ENCODE measurements at places on chromosomes 4 and X.
A peak's percentile ranks its signal among the peaks of the same experiment; 100 is the strongest.

DNA sequence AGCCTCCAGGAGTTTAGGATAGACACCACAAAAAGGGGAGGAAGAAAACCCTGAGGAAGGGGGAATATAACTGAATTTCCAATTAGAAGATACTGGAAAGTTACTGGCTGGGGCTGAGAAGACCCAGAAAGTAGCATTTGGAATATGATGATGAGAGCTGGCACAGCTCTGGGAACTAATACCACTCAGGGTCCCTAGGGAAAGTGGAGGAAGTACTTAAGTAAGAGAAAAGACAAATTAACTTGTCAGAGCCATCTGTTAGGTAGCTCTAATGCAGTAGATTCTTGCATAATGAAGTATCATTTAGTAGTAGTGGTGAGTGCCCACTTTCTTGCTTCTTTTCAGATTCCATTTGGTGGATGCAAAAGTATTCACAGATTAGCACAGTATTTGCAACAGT, 90.8 kb upstream of the TSPAN5 start:
- DNase-seq, result no peak

- DNase-seq, result no peak
These were observed 81.5 kb downstream of the FAM193A start for GRCh38 chr4:2617955-2618354.

- DNase-seq, result no peak
These were observed 32.7 kb downstream of the F9 start for GRCh38 chrX:139563251-139563650.

GRCh38 chr4:40180356-40180755, 16.5 kb upstream of the RHOH start:
- peak; percentile 21 for DNase-seq

DNA sequence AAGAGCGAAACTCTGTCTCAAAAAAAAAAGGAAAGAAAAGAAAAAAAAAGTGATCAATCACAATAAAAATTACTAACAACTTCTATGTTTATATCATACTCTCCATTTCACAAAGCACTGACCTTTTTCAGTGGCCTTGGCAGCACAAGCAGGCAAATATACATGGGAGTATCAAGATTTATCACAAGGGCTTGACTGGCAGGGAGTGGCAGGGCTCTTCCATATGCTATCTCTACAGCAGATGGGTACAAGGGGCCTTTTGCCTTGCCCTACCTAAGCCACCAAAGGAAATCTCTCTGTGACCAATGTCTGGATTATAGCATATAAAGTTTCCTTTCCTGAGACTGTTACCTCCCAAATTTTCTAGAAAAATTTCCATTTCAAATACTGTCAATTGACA, 24.4 kb downstream of the TSPAN5 start:
- DNase-seq, result no peak

- DNase-seq, result no peak
These were observed 240.1 kb upstream of the ANKRD50 start for GRCh38 chr4:124952601-124953000.

GRCh38 chr4:187550256-187550950, 445.2 kb upstream of the ZFP42 start:
- DNase-seq, result no peak

DNA sequence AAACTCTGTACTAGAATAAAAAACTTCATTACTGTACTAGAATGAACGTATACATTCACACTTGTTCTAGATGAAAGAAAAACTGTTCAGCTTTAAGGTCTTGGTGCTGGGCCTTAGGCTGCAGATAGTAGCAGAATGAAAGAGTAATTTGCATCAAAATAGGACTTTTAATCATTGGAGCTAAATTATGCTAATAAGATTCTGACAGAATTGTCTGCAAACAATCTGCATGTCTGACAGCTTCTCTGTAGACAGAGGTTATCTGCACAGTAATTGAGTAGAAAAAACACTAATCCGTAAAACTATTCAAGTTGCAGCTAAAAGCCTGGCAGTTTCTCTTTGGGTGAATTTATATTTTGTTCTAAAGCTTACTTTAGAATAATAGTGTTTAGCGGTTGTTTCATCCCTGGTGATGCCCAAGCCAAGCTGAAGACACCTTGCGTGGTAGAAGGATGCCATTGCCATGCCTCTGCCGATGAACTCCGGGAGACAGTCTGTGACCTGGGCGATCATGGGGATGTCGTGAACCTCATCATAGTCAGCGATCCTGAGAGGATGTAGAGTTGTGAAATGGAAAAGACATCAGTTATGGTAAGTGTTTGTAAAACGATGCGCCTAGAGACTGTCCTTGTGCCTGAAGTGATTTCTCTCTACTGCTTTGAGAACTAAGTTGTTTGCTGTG, 25.3 kb downstream of the LRP2BP start:
- no peak for DNase-seq

- DNase-seq, result no peak
These were observed 255.6 kb downstream of the LHFPL1 start for GRCh38 chrX:112424166-112424565.

DNA sequence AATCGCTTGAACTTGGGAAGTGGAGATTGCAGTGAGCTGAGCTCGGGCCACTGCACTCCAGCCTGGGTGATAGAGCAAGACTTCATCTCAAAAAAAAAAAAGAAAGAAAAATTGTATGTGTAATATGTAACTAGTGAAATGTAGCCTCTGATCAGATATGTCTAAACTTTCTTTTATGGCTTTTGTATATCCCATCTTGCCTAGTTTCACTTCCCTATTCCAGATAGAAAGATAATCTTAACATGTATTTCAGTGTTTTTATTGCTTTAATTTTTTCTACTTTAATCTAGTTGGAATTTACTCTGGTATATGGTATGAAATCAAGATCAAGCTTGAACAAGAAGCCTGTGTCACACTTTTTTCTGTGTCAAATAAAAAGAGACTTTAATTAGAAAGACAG, 1.9 kb upstream of the ZNF41 start:
- no peak for DNase-seq

DNA sequence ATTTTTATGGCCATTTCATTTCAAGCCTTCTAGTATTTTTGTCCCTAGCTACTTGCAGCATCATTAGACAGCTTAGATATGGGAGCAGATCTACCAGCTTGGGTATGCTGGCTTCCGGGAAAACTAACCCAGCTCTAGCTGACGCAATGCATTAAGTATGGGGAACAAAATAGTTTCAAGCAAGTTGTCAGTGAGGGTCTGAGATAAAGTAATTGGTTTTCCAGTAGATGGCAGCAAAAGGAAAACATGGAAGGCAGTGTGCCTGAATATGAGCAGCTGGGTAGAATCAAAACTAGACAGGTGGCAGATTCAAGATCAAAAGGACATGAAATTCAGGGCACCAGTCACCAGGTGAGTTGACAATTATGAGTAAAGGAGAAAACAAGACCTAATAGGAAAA, 340.9 kb upstream of the CTSO start:
- DNase-seq, result peak; percentile 12

DNA sequence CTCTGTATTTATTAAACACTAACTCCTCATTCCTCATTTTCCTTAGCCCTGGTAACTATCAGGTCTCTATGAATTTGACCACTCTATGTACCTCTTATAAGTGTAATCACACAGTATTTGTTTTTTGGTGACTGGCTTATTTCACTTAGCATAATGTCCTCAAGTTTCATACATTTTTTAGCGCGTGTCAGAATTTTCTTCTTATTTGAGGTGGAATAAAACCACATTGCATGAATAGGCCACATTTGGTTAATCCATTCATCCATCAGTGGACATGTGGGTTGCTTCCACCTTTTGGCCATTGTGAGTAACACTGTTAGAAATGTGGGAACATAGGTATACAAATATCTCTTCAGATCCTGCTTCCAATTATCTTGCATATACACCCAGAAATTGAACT, 341.2 kb upstream of the BOD1L1 start:
- DNase-seq, result no peak

DNA sequence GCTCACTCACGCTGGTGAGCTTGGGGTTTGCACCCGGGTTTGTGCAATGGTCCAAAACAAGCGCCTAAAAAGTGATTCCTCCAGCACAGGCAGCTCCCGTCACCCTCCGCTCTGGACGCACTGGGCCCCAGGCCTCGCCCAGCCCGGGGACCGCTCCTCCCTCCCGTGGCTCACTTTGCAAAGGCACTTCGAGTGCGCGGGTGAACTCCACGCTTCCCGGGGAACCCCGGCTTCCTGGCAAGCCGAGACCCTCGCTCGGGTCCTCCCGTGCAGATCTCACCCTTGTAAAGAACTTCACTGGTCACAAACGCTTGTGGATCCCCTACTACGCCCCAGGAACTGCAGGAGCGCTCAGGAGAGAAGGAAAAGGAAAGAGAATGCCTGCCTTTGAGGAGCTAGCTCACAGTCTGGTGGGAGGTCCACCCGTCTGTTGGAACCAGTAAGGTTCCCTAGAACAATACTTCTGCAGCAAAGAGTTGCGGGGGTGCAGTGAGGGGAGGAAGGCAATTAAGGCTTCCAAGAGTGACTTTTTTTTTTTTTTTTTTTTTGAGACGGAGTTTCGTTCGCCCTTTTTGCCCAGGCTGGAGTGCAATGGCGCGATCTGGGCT, at the start of gene CTPS2:
Gene CTPS2 (minus strand): TSS at position 122 of the 608 bp plus-strand sequence. CDS start 9,767 bp downstream, outside the sequence.
- DNase-seq, result peak; percentile 48

DNA sequence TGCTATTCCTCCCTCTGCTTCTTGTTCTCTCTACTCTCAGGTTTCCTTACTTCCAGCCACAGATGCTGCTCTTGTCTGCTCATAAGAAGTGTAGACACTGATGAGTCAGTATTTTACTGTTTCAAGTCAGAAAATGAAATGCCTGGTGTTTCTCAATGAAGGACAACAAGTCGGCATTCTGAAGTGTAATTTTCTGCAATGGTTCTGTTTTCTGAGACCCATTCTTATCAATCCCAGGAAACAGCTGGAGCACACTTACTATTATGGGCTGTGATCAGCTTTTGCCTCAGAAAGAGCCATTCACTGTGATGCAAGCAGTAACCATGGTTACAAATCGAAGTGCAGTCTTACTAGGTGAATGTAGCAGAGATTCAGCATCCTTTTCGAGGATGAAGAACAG, 42.0 kb downstream of the SLC4A4 start:
- no peak for DNase-seq

- DNase-seq, result peak; percentile 12
These were observed 45.7 kb upstream of the GATB start for GRCh38 chr4:151806511-151806927.

GRCh38 chr4:5472160-5472591, 236.2 kb downstream of the EVC2 start:
- DNase-seq, result no peak

- no peak for DNase-seq
These were observed 34.1 kb upstream of the ASMTL start for GRCh38 chrX:1486749-1487361.

- DNase-seq, result no peak
These were observed 82.6 kb downstream of the TSPAN7 start for GRCh38 chrX:38643903-38644302.

- DNase-seq, result no peak
These were observed 1076.2 kb downstream of the C4orf33 start for GRCh38 chr4:130172156-130172555.

DNA sequence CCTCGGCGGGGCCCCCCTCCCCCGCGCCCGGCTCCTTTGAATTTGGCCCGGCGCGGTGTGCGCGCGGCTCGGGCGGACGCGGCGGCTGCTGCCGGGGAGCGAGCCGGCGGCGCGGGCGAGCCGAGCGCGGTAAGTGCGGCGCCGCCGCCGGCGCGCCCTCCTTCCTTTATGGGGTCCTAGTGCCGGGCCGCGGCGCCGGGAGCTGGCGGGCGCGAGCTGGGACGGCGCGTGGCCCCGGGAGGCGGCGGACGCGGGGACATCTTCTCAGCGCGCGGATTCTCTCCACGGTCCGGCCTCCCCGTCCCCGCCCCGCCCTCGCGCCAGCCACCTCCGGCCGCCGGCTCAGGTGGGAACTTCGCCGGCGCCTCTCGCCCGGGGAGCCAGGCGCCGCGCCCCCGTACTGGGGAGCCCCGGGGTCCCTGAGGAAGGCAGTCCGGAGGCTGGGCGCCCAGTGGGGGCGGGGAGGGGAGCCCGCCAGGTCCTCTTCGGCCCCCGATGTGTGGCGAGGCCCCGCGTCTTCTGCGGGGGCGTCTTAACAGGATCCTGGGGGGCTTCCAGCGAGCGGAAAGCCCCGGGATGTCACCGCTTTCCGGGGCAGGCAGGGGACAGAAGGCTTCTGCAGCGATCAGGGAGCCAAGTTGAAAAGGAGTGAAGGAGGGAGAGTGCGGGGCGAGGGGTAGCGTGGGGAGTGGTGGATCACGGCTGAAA, 98.4 kb upstream of the TENM3 start:
- peak; percentile 20 for DNase-seq

- no peak for DNase-seq
These were observed 70.7 kb upstream of the PPP3CA start for GRCh38 chr4:101418055-101418454.

- DNase-seq, result no peak
These were observed 22.5 kb downstream of the LETM1 start for GRCh38 chr4:1833307-1834046.

GRCh38 chr4:15336410-15337167, 91.2 kb upstream of the C1QTNF7 start:
- peak; percentile 11 for DNase-seq

GRCh38 chrX:102580891-102581290, 18.4 kb upstream of the ARMCX5 start:
- no peak for DNase-seq

GRCh38 chr4:100828986-100829685, 311.3 kb upstream of the EMCN start:
- no peak for DNase-seq

DNA sequence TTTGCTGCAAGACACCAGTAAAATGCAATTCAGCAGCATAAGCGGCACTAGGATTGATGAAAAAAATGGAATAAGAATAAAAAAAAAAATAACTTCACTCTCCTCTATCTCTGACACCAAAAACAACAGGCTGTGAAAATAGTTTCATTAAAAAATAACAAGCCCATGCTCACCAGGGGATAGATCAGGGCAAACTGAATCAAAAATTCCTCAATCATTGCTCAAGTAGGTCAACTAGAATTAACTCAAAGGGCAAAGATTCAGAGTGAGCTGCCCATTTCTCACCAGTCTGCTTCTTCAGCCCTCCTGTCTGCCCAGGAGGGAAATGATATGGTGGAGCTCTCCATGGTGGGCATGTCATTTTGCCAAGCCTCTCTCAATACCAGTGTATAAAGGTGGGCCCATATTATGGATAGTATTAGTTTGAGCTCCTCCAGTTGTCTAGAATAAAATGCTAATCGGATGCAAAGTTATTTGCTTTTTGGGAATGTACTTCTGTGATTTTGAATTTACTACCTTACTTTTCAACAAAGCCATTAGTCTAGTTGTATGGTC, 153.9 kb downstream of the UNC5C start:
- no peak for DNase-seq

DNA sequence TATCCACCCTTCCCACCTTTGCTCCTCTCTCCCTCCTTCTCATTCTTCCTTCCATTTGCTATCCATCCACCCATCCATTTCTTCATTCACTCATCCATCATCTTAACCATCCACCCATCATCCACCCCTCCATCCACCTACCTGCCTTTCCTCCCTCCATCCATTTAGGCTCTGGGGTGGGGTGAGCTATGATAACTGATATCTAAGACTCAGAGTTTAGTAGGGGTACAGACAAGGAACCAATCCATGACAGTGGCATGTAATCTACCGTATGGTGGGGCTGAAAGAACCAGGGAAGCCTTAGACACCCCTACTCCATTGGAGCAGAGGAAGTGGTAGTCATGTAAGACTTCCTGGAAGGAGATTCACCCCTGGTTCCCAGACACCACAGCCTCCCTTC, 23.2 kb downstream of the PSAPL1 start:
- DNase-seq, result no peak

Data from H54 (cell line).